ENCODE measurements at places on chromosomes 6 and 20. TPM values are rescaled to one million over a fixed set of nuclear protein-coding genes. Genes with fewer than 3 reads are reported as not detected.

ENPP1 gene
- 1.2 TPM for polyA plus RNA-seq

GATA5 gene
- polyA plus RNA-seq = 66.8 TPM

PRR18 gene
- polyA plus RNA-seq = 0.33 TPM

GRM1 gene
- 0.35 TPM for polyA plus RNA-seq

OPN5 gene
- polyA plus RNA-seq = not detected

C4A gene
- 2.5 TPM for polyA plus RNA-seq

CGA gene
- polyA plus RNA-seq = 0.51 TPM

DNA sequence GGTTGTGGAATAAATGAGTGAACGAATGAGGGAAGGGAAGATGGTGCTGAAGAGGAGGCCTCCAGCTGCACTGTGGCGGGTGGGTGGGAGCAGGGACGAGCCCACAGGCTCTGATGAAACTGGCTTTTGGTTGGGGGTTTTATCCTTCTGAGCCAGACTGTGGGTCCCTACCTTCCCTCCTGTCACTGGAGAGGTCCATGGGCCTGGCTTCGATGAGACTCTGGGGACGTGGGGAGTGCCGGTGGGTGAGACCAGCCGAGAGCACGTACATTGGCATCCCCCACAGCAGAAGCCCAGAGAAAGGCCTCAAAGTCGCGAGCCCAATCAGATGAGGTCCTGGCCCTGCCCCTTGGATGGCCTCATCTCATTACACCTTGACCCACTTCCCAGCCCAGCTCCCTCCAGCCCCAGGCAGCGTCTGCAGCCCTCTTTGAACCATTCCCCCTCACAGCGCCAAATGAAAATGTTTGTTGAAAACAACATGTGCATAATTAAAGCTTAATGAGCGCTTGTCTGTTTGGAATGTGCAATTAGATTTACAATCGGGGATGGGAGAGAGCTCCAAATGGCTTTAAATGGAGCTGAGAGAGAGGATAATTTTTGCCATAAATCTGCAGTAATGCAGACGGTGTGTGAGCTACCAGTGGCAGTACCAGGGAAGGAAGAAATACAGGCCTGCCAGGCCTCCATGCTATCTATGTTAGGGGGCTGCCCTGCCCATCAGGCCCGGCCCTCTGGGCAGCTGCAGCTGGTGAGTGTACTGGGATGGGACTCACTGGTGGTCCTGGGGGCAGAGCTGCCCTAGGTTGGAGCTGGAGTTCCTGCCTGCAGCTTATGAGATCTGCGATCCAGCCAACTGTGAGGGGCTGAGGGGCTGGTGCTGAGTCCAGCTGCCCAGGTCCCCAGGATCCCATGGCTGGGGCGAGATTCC lies 47.2 kb downstream of the TOX2 start:
- no peak for DNase-seq

- DNase-seq = peak; percentile 81
Observed at GRCh38 chr6:100257793-100258395, 206.8 kb downstream of the SIM1 start.

DNA sequence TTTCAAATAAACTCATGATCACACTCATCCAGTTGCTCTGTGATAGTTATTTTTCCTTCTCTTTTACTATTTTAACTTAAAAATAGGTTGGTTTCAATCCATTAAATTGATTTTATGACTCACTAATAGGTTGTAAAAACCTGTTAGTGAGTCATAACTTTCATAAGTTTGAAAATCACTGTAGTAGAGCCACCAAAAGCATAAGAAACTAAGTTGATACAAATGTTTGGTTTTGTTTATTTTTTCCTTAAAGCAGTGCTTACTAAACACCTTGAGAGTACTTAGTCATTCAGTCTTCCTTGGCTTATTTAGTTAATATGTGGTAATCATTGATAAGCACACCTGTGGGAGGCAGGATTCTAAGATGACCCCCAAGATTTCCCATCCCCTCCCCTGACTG lies 312.1 kb upstream of the MAN1A1 start:
- no peak for DNase-seq

- DNase-seq = peak; percentile 88
Observed at GRCh38 chr6:111604259-111605099, 1.2 kb downstream of the TRAF3IP2 start.

DNA sequence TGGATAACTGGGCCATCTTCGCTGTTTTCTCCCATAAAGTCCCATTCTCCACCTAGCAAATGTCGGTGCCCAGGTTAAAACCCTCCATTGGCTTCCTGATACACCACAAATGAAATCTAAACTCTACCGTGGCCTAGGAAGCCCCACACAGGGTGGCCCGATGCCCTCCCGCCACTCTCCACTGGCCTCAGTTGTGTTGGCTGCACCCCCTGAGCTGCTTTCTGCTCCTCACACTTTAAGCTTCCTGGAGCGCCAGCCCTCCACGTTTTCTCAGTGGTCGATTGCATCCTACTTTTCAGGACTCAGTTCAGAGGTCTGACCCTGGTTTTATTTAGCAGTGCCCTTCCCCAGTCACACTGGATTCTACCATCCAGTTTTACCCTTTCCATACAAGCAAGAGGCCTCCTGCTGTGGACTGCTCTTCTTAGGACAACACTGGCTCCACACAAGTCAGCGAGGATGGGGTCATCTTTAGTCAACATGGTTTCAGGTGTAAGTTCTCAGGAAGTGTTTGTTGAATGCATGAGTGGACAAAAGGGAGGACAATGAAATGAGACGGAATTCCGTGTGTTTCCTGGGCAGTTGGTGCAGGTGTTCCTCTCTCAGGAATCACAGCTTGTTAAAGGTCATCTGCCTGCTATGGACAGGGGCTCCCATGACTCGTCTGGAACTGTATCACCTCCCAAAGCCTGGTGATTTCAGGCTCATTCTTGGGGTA lies 124.1 kb downstream of the SULF2 start:
- DNase-seq = no peak

DNA sequence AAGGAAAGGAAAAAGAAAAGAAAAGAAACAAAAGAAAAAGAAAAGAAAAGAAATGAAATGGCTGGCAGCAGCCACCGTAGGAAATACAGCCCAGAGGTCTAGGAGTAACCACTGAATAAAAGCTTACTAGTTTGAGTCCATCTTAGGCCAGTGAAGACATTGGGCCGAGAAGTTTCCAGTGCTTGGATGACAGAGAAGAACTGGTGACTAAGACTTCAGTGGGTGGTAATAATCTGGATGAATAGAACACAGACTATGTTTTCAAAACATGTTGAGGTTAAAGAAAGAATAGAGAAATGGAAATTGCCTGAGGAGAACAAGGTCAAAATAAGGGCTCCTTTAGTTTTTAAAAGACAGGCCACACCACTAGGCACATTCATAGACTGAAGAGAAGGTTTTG lies 198.8 kb downstream of the ATXN1 start:
- no peak for DNase-seq

- no peak for DNase-seq
Observed at GRCh38 chr6:64665137-64665536, 1029.5 kb downstream of the PHF3 start.

DNA sequence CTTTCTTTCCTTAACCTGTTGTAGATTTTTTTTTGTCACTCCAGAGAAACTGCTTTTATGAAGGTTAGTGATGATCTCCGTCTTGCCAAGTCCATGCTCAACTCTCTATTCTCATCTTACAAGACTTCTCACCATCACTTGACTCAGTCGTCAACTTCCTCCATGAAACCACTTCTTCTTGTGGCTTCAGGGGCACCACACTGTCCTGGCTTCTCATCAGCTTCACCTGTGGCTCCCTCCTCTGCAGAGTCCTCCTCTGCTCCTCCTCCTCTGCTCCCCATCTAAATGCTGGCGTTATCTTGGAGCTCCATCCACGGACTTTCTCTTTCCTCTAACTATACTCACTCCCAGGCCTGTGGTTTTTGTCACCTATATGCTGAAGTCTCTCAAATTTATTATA lies 187.5 kb downstream of the BACH2 start:
- DNase-seq = no peak

DNA sequence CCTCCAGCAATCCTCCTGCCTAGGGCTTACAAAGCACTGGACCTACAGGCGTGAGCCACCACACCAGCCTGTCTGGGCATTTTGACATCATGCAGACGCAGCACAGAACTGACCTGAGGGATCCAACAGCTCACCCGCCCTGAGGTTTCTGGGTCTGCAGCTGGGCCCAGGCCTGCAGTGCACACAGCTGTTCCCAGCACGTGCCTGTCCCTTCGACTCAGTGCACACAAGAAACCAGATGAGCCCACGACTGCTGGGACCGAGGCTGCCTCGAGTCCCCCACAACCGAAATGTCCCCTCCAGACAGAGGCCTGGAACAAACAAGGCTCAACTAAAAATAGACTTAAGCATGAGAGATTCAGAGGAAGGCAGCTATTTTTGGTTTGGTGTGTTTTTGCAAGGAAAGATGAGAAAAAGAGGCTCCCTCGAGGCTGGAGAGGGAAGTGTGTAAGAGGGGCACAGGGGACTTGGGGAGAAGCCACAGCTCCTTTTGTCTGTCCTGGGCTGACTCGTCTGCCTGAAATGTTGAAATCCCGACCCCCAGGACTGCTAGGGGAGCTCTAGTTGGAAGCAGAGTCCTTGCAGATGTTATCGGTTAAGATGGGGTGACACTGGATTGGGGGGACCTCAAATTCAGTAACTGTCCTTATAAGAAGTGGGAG lies 66.3 kb downstream of the YTHDF1 start:
- no peak for DNase-seq

DNA sequence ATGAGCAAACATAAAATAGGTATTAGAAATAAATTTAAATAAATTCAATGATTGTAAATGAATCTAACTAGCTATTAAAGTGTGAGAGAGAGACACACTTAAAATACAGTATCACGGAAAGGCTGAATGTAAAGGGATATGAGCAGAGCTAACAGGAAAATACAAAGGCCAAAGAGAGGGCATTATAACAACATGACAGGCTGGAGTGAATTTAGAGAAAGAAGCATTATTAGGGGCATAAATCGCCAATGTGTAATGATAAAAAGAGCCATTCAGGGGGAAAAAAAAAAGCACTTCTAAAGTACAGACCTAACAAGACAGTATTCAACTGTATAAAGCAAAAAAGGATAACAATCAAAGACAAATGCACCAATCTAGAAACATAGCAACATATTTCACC lies 28.1 kb downstream of the DACT2 start:
- no peak for DNase-seq

- peak; percentile 75 for DNase-seq
Observed at GRCh38 chr6:47278545-47278944, 31.2 kb downstream of the TNFRSF21 start.

- no peak for DNase-seq
Observed at GRCh38 chr20:56616716-56617115, 12.4 kb upstream of the TFAP2C start.

DNA sequence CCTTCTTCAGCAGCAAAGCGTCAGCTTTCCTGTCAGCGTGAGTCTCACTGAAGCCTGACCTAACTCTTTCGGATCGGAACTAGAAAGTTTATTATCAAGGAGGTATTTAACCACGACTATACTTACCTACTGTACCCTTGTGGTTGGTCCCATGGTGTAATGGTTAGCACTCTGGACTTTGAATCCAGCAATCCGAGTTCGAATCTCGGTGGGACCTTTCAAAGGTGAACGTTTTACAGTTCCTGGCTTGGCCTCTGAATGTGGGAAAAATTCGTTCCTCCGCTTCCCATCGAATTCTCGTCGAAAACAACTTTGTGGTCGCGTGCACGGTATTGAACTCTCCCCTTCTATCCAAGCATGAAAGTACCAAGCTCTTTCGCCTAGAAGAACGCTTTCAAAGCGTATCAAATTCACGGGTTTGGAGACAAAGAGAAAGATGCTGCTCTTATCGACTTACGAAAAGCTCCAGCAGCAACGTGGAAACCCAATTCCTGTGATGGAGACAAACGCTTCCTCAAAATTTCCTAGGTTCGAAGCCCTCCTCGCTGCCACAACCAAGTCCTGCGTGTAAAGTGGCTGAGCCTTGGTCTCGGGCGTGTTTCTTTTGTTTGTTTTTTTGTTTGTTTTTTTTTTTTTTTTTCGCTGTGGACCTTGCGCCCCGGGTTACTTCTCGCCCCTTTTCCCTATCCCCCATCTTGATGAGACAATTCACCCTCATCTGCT lies 63.7 kb downstream of the GPX5 start:
- DNase-seq = peak; percentile 70

DNA sequence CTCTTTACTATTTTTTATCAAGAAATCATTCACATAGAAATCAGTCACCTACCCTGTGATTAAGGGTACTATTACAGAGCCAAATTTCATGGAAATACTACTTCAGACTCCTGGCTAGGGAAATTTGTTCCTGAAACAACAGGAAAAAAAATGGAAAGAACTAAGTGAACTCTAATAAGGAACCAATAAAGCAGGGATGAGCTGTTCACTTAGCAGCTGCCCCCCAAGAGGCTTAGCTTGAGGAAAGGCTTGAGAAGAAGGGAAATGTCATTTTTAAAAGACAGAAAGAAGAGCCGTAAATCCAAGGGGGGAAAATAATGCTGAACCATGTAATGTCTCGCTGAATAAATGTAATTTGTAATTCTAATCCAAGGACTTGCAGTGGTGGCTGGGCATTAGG lies 88.8 kb downstream of the COL21A1 start:
- DNase-seq = no peak

- no peak for DNase-seq
Observed at GRCh38 chr6:32188381-32189068, 1.5 kb downstream of the PBX2 start.

Data from cardiac muscle cell (in vitro differentiated cells and primary cell).